ENCODE measurements at places on chromosomes 6 and 20. TPM values are rescaled to one million over a fixed set of nuclear protein-coding genes. Genes with fewer than 3 reads are reported as not detected.

Gene CST4
- not detected for total RNA-seq

Gene HLA-DRB1
- not detected for total RNA-seq

Gene PDYN
- total RNA-seq: not detected

Gene ZSCAN9
- total RNA-seq: 4.2 TPM

Gene CALHM4
- total RNA-seq: not detected

Gene GNAS-AS1
- total RNA-seq: 1.1 TPM

Gene VGLL2
- not detected for total RNA-seq

Gene TNNC2
- total RNA-seq: 0.15 TPM

Gene PI3
- not detected for total RNA-seq

Gene WFDC2
- not detected for total RNA-seq

Gene SLC17A3
- not detected for total RNA-seq

Gene MOG
- not detected for total RNA-seq

Gene HSPA1A
- 47.1 TPM for total RNA-seq

Gene TRDN
- total RNA-seq: not detected

Gene FNDC11
- 0.30 TPM for total RNA-seq

Gene TFAP2A
- total RNA-seq: 0.23 TPM

Gene SLC35F1
- total RNA-seq: not detected

Gene ITCH
- 72.0 TPM for total RNA-seq

Gene ESR1
- 0.83 TPM for total RNA-seq

Gene SLC17A1
- not detected for total RNA-seq

Gene TGIF2
- total RNA-seq: 1.8 TPM

Gene OR2H1
- not detected for total RNA-seq

Gene ADTRP
- total RNA-seq: 2.0 TPM

All from smooth muscle cell of the coronary artery (primary cell).